ENCODE measurements at places on chromosomes 5 and 9.

DNA sequence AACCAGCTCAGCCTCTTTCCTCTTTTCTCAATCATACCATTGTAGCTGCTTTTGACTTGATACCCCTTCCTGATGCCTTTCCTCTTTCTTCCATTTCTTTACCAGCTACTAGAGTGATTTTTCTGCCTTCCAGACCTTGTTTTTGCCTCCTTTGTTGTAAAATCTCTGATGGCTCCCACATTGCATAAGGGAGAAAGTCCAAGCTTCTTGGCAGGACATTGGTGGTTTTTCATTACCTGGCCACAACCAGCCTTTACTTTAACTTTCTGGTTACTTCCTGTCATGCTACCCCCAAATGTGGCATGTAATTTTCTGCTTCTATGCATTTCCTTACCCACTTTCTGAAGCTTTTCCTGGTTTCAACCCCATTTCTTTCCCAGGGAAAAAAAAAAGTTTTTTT, 452.5 kb downstream of the TMEM38B start:
- no peak for DNase-seq

GRCh38 chr5:72224946-72225463, 95.0 kb downstream of the MRPS27 start:
- no peak for DNase-seq

DNA sequence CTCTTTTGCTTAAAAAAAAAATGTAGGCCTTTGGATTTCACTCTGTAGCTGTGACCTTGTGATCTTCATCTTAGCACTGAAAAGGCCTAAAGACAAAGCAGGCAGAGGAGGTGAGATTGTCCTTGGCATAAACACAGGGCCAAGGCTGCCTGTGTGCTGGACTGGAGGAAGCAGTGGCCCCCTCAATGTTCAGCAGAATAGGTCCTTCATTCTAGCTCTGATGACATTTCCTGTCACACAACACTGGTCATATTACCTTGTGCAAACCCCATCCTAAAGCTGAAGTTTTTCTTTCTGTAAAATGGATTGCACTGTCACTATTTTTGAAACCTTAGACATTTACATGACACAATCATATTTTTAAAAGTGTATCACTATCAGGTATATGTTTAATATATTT, 147.4 kb downstream of the INSYN2B start:
- DNase-seq, result no peak

- DNase-seq, result no peak
Measured at GRCh38 chr5:171310819-171311321, 1.8 kb downstream of the TLX3 start.

DNA sequence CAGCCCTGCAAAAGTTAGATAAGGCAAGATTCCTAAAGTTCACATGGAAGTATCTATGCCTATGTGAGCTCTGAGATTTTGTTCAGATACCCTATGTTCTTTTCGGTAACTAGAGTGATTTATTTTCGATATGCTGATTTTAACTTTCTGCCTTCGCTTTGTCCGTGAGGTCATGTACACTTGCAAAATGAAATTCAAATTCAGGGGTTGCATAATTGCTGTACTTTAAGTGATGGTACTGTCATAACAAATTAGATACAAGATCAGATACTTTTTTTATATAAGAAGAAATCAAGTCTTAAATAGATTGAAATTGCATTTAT, 350 bp upstream of the ECPAS start:
- no peak for DNase-seq

GRCh38 chr9:129069862-129070641, 10.9 kb upstream of the DOLPP1 start:
- no peak for DNase-seq

- DNase-seq, result no peak
Measured at GRCh38 chr9:22049411-22049810, 40.3 kb upstream of the CDKN2B start.

- DNase-seq, result no peak
Measured at GRCh38 chr5:159511570-159511969, 181.3 kb upstream of the IL12B start.

GRCh38 chr5:154575546-154576428, 97.8 kb upstream of the HAND1 start:
- DNase-seq, result no peak

DNA sequence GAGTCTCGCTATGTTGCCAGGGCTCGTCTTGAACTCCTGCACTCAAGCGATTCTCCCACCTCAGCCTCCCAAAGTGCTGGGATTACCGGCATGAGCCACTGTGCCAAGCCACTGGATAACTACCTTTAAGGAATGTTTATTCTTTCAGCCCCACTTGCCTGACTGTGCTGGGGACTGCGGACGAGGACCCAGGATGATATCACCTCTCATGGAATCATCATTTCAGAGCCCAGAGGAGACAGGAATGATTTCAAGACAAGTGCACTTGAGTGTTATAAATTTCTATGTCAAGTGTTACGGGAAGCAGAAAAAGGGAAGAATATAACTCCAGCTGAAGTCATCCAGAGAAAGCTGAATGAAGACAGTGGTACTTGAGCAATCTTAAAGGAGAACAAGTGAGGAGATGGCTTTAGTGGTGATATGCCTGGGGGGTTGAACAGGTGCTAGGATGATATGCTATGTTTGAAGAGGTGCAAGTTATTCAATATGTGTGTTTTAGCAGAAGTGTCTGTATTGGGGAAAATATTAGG, 109.3 kb downstream of the DCP2 start:
- no peak for DNase-seq

GRCh38 chr9:99594056-99594780, 227.5 kb upstream of the NR4A3 start:
- no peak for DNase-seq

- DNase-seq, result no peak
Measured at GRCh38 chr5:90484540-90484939, 9.9 kb downstream of the POLR3G start.

- DNase-seq, result no peak
Measured at GRCh38 chr9:98791608-98792490, 4.5 kb downstream of the ANKS6 start.

DNA sequence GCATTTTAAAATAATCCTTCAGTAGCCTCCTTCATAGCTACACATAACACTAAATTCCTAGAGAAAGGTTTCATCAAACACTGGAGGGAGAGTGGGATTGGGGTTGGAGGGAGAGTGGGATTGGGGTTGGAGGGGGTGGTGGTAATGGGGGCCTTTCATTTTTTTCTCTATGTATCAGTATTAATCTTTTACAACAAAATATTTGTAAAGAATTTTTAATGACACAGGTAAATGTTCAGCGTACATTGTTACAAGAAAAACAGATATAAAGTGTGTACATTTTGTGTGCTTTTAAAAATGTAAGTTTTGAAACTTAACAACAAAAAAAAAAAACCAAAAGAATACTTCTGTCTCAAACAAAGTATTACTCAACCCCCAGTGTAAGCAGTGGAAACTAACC, 266.4 kb downstream of the DENND1A start:
- DNase-seq, result no peak

DNA sequence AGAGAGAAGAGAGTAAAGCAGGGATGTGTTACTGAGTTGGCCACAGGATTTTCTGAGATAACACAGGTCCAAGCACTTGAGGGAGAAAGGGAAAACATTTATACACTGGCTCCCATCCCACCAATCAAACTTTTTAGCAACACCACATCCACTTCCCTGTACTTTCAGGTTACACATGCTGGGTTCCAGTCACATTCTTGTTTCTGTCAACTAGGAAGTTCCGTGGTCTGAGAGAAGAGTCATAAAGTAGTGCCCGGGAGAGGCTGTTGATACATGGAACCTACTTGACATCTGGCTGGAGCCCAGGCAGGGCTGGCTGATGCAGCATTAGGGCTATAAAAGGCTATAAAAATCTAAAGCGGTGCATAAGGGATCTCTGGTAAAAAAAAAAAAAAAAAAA, 473.9 kb upstream of the COX7C start:
- DNase-seq, result no peak

DNA sequence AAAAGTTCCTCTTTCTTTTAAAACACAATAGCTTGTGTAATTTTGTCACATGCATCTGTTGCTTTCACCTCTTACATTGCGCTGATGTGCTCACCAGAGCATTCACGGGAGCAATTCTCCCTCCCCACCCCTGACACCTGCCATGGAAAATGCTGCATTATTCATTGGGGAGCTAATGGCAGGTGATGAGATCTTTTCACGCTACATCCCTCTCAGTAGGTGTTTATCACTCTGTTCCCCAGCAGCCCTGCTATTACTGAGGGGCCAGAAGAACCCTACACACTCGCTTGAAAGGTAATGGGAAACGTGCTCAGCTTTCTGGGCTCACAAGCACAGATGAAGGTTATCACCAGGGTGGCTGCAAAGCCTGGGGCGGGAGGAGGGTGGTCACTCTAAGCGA, 398.0 kb downstream of the PSAT1 start:
- DNase-seq, result no peak

DNA sequence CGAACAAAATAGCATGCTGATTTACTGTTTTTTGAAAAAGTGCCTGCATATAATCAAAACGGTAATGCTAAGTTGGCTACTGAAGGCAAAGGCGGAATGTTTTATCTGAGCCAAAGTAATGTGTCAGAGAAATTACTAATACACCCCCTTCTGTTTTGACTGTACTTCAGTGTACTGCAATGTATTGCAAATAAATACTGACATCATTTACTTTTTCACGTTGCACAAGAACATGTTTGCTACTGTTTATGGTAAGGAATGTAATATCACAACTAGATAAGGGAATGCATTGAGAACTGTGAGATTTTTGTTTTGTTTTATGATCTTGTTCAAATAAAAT, 813 bp upstream of the AGTPBP1 start:
- no peak for DNase-seq

DNA sequence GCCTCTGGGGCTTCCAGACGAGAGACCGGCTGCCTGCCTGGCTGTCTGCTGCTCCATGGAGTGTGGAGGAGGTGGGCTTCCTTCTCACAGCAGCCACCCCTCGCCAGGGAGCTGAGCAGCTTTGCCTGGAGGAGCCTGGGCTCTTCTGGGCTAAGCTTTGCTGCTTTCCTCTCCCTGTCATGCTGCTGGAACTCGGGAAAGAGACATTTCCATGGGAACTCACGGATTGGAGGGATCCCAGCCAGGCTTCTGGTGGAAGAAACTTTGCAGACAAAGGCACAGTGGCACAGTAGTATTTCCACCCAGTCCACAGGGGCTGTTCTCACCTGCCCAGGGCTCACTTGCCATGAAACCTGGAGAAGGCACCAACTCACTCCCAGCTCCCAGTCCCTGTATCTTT, 5.6 kb upstream of the NTNG2 start:
- DNase-seq, result no peak

GRCh38 chr5:170634256-170634990, 130.6 kb downstream of the KCNIP1 start:
- DNase-seq, result no peak

DNA sequence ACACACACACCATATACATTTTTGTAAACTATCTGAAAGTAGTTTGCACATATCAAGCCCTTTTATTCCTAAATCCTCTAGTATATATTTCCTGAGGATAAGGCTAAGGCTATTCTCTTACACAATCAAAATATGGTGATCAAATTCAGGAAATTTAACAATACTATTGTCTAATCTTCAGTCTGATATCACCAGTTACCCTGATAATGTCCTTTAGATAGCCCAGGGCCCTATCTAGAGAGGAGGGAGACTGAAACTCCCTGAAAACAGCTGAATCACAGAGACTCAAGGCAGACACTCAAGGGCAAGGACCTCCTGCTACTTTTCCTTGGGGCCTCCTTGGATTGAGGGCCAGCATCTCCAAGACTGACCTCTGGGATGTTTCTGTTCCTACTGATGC, 30.4 kb downstream of the PTTG1 start:
- DNase-seq, result no peak

DNA sequence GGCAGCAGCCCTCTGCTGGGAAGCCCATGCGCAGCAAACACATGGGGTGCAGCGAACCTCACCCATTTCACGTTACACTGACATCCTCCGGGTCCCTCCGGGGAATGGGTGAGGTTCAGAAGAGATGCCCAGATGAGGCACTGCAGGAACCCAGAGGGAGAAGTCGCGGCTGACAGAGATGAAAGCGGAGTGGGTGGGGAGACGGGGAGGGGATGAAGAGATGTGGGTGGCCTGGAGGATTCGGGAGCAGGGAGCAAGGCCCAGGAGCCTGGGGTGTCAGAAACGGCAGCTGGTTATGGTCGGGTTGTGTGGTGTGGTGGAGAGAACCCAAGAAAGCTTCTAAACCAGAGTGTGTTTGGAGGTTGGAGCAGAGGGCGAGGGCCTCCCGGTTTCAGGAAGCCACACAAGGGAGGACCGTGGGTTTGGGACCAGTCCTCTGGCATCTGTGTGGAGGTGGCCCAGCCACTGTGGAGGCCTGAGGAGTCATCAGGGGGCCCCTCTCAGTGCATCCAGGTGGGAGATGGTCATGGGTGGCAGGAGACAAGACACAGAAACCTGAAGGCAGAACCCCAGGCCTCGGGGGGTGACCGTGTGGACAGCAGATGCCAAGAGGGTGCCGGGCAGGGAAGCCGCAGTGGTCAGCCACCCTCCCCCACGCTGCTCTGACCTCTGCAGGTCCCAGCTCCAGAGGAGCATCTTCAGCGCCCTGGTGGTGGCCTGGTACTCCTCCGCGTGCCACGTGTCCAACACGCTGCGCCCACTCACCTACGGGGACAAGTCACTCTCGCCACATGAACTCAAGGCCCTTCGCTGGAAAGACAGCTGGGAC, 8.6 kb downstream of the UCK1 start:
- DNase-seq, result no peak

GRCh38 chr5:117947836-117948235, 1040.5 kb downstream of the DTWD2 start:
- DNase-seq, result no peak

- DNase-seq, result no peak
Measured at GRCh38 chr5:141512911-141513626, 24.2 kb downstream of the PCDHGC5 start.

- no peak for DNase-seq
Measured at GRCh38 chr5:151081431-151082281, 822 bp upstream of the TNIP1 start.

Data from HFF-Myc (cell line).